Activated effector memory CD4-positive, alpha-beta T cell treated with Interleukin-2 at 50 U/mL for 16 hours (primary cell): ENCODE measurements at places on chromosomes 2 and 18.

GRCh38 chr2:136016427-136016826 is 31.0 kb upstream of the DARS1 start:
- no peak for DNase-seq

DNA sequence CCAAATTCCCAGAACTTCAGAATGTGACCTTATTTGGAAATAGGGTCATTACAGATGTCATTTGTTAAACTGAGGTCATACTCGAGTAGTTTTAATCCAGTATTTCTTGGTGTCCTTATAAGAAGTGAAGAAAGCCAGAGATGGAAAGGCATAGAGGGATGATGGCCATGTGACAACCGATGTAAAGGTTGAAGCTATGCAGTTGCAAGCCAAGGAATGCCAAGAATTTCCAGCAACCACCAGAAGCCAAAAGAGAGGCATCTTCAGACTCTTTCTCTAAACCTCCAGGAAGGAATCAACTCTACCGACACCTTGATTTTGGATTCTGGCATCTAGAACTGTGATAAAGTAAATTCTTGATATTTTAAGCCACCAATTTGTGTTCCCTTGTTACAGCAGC is 242.2 kb downstream of the CDH20 start:
- no peak for DNase-seq

GRCh38 chr2:127954857-127955256 is 69.1 kb upstream of the AMMECR1L start:
- DNase-seq = no peak

GRCh38 chr2:86062043-86062442 is 43.6 kb downstream of the POLR1A start:
- DNase-seq = no peak

- DNase-seq = no peak
These were observed 4.2 kb downstream of the ERFE start for GRCh38 chr2:238162846-238163441.

DNA sequence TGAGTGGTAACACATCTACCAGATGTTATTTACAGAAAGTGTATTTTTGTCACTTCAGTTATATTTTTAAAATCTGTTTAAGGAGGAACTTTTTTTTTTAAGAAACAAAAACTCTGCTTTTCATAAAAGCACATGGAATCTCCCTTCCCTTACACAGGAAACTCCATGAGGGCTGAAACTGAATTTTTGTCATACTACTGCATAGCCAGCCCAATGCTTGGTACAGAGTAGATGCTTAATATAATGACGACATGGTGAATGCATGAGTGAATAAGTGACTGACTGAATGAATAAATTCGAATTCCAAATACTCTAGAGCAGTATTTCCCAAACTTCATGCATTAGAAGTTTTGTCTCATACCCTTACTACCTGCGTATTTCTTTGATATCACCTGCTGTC is 86.5 kb downstream of the ROCK2 start:
- no peak for DNase-seq

DNA sequence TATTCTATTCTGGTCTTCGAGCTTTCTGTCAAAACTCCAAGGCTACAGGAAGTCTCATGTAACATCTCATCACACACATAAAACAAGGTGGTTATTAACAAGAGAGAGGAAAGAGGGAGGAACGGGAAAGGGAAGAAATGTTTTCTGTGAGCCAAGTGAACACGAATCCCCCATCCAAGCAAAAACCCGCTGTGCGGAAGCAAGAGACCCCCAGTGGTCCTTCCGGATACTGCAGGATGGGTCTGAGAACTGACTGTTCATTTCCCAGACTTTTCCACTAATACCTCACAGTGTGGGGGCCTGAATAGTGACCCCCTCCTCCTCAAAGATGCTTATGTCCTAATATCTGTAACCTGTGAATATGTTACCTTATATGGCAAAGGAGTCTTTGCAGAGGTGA is 19.0 kb upstream of the DIPK1C start:
- no peak for DNase-seq

DNA sequence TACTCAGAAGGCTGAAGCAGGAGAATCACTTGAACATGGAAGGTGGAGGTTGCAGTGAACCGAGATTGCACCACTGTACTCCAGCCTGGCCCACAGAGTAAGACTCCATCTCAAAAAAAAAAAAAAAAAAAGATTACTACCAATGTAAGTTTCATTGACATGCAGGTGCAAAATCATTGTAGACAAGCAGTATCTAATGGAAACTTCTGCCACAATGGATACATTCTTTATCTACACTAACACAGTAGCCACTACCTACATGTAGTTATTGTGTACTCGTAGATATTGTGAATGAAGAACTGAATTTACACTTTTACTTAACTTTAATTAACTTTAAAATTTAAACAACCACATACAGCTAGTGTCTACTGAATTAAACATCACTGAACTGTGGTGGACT is 10.6 kb downstream of the PPP3R1 start:
- no peak for DNase-seq

DNA sequence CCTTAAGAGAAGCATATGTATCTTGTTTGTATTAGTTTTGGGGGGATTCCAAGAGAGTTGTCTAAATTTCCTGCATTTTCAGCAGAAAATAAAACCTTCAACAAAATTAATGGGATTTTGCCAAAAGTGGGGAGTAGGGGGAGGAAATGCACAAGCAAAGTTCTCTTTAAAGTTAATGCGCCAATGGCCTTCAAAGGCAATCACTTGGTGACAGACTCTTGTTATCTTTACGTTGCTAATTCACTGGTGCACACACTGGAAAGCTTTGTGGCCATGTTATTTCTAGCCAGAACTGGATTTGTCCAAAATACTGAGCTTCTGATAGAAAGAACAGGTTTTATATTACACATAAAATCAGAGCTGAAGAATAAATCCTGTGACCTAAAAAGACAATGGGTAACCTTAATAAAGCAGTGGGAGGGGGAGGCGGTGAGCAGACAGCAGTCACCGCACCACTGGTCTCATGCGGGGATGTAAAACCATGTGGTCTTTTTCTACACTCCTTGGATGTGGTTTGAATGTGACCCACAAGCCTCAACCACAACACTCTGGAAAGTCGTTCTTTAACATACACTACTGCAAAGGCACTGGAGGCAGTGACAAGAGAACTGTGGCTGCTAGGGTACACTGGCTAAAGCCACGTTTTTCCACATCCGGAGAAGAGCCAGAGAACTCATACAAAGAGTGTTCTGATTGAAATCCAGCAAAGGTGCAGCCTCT is 176.9 kb upstream of the SMAD7 start:
- DNase-seq = no peak

DNA sequence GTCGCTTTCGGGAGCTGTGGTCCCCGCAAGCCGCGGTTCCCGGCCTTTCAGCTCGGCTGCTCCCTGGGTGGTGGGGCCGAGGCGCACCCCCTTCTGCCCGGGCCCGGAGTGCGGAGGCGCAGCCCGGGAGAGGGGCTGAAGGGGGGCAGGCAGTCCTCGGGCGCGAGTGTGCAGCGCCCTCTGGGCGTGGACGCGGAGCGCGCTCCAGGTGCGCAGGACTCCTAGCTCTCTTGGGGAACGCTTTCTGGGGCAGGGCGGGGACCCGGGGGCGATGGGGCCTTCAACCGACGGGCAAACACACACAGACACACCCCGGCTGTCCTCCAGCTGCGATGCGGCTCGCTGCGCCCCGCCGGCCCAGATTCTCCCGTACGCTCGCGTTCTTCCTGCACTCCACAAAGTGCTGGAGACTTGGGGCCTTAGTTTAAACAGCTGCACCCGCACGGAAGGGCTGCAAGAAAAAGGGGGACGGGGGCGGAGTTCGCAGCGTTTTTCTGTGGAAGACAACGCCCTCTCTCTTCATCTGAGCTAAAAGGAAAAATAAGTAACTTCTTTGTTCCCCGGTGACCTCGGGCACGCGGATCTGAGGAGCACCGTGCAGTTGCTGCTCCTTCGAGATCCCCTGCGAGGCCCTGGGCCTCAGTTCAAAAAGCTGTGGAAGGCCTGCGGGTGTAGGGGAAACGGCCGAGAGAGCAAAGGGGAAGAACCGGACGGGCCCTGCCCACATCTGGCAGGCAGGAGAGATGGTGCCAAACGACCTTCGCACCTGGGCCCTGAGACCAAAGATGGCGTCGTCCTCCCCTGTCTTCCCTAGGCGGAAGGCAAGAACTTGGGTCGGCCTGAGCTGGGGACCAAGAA is 593 bp upstream of the SDC1 start:
- DNase-seq = no peak

DNA sequence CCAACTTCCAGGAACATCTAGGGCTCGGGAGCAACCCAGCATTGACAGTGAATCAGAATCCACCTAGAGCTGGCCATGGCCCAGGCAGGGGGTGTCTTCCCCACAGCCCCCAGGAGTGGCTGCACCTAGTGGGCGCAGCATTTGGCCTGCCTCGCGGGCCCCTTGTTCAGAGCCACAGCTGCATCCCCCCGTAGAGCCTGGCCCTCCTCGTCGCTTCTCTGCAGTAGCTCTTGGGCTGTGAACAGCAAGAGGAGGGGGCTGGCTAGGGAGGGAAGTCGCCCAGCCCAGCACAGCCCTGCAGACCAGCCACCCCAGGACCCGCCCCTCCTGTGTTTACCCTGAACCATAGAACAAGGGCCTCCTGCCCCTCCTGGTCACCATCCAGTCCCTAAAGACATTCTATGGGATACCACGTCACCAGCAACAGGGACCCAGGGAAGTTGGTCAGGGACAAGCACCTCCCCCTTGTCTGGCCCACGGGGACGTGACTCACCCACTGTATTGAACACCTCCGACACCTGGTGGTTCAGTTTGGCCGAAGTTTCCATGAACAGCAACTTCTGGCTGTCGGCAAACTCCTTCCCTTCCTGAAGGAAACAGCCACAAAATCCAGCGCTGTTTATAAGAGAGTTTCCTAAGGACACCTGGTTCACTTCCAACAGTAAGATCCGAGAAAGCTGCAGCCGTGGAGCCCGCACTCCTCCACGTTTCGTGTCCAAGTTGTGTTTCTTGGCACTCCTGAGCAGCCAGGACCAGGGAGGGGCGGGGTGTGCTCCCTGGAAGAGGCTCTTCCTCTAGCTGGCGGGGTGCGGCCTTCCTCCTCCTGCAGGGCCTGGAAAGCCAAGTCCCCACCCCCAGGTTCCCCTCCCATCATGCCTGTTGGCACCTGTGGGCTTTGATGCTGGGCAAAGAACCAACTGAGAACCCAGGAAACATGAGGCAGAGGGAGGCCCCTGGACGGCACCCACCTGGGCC is 8.8 kb downstream of the PRLH start:
- DNase-seq = no peak

- no peak for DNase-seq
These were observed 103.1 kb upstream of the THOC1 start for GRCh38 chr18:370751-371608.

DNA sequence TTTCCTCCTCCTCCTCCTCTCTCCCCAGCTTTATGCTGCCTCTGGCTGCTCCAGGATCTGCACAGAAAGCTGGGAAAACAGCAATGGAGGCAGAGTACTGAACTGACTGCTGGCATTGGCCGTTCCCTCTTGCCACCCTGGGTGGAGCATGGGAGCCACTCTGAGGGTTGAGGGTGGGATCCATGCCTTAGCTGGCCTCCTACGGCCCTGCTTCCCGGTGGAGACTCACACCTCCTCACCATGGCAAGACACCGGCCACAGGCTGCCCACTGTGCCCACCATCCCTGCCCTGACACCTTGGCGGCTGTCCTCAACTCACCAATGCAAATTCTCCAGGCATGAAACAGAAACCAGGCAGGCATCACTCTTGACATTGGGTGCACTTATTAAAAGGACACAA is 832.3 kb upstream of the ID2 start:
- no peak for DNase-seq

GRCh38 chr18:76756531-76757253 is 65.7 kb upstream of the ZNF236 start:
- no peak for DNase-seq

DNA sequence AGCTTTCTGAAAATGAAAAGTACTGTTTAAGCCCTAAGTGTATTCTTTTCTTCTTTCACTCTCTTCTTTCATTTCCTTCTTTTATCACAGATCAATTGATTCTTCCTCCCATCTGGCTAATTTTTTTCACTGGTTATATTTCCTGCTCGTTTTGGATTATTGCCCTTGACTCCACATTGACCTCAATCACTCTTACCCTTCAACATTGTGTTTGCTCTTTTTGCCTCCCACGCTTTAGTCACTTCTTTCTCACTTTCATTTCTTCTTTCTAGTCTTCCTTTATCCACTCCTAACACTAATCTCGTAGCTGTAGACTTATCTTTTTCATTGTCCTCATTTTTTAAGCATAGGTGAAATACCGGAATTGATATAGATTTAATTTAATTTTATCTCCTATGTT is 320.3 kb upstream of the VRK2 start:
- DNase-seq = no peak

DNA sequence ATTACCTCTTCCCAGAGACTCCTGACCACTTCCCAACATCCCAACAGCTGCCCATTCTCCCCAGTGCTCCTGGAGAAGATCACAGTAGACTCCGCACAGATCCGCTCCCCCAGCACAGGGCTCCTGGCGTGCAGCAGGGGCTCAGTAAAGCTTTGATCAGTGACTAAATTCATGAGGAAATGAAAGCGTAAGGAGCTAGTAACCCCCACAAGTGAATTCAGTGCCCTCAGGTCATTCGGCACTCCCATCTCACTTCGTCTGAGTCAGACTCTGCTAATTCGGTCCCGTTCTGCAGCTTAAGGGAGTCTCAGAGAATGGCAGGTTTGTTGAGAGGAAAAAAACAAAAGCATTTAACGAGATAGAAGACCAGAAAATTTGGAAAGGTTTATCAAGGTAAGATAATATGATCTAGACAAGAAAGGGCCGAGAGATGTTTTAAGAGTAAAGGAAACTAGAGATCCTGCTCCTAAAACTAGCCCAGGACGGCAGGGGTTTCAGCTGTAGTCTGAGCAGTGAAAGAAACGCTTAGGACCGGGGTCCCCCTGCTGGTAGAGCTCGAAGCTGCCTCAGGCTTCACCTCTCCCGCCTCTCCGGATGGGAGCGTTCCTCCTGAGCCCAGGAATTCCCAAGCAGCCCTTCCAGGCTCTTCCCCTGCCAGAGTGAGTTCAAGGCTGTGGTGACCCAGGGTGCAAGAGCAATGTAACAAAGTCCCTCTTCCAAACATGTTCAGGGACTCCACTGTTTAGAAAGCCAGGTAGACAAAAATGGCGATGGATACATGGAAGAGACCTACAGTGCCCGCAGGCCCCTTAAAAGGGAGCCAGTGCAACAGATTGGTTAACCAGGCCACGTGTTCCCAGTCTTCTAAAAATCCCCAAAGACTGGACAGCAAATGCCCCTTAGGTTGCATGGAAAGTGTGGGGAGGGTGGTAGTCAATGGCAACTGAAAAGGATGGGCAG is 127.3 kb downstream of the DNER start:
- DNase-seq = no peak
